ENCODE measurements at places on chromosomes 11 and 22.

- no peak for DNase-seq
Observed at GRCh38 chr11:61828379-61828628, 204 bp downstream of the FADS2 start.

GRCh38 chr22:46650078-46650810, 30.1 kb downstream of the GRAMD4 start:
- DNase-seq = no peak

GRCh38 chr11:16769386-16769785, 30.9 kb downstream of the C11orf58 start:
- no peak for DNase-seq

DNA sequence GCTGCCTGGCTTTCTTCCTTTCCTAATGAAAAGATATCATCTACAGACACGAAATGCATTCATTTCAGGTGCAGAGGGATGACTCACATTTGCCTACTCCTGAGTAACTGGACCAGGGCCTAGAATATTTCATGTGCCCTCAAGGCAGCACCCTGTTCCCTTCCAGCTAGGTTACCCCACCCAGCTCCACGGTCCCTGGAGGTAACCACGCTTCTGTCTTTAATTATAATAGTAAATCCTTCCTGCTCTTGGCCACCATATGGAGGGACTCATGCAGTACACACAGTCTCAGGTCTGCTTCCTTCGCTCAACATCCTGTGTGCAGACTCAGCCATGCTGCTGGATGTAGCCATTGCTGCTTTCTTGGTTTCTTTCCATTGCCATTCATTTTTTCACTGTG, 22.3 kb downstream of the DHCR7 start:
- no peak for DNase-seq

DNA sequence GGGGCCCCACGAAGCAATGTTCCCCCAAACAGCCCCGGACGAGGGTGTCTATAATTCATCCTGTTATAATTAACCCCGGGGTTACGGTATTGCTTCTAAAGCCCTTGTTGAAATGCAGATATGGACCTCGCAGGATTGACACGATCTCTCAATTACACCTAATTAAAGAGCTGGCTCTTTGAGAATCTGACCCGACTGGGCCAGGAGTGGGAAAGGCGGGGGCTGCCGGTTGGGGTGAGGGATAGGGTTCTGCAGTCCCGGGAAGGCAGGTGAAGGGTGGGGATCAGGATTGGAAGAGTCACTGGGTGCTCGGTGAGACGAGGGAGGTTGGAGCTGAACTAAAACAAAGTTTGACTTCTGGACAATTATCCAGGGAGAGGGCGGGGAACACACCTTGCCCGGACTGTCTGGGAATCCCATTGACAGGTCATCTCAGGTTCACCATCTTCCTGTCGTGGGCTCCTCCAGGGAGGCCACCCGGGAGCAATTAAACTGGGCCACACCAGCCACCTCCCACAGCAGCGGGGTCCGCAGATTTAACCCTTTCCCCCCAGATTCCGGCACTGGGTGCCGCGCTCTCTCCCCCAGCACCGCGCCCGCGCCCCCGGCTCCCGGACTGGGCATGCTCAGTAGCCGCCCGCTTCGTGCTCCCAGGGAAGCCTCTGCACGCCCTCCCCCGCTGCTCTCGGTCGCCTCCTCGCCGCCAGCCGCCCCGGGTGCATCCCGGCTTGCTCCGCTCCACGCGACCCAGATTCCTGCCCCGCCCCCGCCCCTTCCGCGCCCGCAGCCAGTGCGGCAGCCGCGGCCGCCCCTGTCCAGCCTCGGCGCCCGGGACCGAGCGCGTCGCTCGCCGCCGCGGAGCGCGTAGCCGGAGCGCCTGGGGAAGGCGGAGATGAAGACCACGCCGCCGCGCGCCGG, at the start of gene ELMOD1:
ELMOD1 (plus strand) TSS at position 688 of the 918 bp plus-strand sequence. CDS start 27,043 bp downstream, outside the sequence.
- DNase-seq = no peak

GRCh38 chr11:1129611-1130160, 28.1 kb upstream of the MUC5AC start:
- no peak for DNase-seq

- DNase-seq = peak; percentile 23
Observed at GRCh38 chr11:63839508-63840355, 822 bp downstream of the MARK2 start.

DNA sequence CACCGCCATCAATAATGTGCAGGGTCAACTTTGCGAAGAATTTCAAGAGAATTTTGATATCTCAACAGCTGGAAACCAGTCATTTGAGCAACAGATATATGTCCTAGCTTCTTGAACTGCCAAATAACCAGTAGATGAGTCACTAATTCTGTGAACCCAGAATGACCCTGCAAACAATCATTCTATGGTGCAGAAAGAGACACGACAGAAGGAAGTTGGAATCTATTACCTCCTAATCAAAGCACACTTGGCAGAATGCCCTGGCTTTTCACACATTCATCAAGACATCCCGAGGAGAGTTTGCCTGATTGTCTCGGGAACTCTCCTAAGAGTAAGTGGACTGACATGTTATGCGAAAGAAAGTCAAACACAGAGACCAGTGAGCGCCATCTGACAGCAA, 621.1 kb downstream of the OPCML start:
- DNase-seq = no peak

DNA sequence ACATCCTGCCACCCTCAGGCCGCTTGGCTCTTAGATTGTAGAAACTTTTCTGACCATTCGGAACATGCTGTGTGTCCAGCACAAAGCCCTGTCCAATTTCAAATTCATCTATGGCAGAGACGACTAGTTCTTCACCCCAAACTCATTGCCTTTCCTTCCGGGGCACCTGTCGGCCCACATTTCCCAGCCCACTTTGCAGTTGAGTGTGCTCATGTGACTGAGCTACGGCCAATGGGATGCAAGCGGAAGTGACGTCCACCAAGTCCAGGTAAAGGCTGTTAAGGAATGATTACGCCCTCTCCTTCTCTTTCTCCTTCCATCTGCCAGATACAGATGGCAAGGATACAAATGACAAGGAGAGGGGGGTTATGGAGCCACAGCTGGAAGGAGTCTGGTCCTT, 32.5 kb downstream of the SYT13 start:
- DNase-seq = no peak

GRCh38 chr11:66275396-66275795, 2.6 kb upstream of the CNIH2 start:
- DNase-seq = no peak

DNA sequence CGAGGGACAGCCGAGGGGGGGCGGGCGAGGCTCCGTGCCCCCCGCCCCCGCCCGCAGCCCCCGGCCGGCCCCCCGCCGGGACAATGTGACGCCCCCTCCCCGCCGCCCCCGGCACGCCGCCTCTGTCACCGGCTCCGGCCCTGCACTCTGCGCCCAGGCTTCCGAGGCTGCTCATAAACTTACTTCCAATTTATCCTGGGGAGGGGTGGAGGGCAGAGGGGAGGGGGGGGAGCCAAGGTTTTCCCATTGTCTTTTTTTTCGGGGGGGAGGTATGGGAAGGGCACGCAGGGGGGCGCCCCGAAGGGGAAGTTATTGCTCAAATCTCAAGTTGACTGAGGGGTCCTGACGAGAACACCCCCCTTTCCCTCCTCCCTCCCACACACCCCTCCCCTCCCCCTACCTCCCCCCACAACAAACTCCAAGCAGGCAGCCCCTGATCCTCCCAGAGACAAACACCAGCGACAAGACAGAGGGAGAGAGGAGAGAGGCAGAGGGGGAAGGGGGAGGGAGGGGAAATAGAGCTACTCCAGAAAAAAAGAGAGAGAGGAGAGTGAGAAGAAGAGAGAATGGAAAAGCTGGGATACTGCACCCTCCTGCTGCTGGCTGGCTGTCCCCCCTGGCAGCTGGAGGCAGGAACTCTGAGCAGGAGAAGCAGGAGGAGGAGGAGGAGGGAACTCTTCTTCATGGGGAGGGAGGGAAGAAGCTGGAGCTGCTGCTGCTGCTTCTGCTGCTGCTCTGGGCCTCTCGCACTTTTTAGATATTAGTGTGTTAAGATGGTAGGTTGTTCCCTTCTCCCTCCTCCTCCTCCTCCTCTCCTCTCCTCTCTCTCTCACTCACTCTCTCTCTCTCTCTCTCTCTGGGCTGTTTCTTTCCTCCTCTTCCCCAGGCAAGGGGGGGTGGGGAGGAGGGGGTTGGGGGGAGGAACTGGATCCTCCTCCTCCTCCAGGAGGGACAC, 631 bp downstream of the PHF21A start:
- DNase-seq = no peak

DNA sequence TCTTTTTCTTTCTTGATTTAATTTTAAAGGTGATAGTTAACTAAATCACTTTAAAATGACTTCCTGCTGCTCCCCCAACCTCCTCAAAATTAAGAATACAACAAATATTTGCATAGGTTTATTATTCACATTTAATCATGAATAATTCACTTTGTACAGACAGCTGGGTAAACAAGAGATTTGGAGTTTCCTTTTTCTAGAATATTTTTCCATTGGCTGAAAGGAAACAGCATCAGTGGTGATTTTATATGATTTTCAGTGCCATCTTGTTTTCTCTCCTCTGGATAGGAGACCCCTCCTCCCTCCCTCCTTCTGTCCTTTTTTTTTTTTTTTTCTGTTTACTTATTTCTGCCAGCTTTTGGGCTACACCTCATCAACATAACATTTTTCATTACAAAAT, 60.5 kb downstream of the LIF start:
- DNase-seq = no peak

- no peak for DNase-seq
Observed at GRCh38 chr11:12053606-12054361, 45.4 kb upstream of the DKK3 start.

DNA sequence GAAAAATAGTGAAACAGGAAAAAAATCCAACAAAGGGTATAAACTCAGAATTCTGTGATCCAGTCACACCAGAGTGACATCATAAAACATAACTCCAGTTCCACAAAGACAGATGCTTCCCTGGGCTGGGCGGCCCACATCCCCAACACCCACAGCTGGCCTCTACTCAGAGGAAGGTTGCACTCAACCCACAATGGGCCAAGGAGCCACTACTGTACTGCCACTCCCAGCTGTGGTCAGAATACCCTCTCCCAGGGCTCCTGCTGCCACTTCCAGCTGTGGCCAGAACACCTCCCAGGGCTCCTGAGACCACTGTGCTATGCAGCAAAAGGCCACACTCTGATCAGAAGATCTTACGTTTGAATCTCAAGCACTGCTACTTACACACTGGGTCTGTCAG, 18.3 kb downstream of the SMCO4 start:
- no peak for DNase-seq

DNA sequence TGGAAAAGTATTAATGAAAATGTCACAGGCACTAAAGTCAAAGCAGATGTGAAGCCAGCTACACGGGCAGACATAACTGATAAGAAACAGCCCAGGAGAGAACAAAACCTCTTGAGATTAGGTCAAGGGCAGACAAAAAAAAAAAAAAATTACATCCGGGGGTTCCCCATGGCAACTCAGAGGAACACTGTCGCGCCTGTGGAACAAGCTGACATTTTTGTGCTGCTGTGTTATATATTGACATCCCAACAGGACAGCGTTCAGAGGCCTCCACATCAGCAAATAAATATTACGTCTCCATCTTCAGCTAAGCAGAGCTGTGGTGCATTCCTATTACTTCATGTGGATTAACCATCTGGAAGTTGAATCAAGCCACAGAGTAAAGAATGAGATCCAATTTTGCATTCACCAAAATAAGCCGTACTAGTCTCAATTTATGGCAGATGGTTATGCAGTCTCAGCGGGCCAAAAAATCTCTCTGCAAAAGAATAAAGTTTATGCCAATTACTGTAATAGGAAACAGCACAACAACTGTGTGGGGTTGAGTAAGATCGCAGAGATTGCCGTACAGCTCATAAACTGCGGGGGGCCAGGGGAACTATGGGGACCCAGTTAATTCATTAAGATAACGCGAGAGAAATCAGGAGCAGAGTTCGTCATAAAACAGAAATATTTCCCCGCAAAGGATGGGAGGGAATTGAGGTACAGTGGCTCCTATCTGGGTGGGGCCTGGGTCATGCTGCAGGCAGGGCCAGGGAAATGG, 41.3 kb upstream of the MN1 start:
- no peak for DNase-seq

GRCh38 chr11:45384016-45384415, 97.9 kb upstream of the SYT13 start:
- DNase-seq = no peak

GRCh38 chr11:109229682-109230081, 192.3 kb upstream of the C11orf87 start:
- no peak for DNase-seq

DNA sequence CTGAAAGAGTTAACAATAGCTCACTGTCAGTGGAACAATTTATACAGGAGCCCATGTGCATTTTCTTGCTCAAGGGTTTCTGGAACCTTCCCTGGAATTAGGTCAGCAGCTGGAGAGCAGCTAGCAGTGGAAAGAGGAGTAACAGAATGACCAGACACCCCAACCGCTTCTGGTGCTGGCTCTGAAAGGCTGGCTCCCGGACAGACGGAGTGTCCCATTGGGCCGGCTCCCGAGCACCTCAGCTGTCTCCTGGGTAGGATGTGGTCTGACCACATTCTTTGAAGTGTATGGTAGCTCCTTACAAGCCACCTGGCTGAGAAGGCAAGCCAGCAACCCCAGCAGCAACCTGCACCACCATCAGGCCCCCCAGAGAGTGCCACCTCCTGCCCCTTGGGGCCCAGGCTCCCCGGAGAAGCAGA, 44.7 kb downstream of the ABTB2 start:
- no peak for DNase-seq

DNA sequence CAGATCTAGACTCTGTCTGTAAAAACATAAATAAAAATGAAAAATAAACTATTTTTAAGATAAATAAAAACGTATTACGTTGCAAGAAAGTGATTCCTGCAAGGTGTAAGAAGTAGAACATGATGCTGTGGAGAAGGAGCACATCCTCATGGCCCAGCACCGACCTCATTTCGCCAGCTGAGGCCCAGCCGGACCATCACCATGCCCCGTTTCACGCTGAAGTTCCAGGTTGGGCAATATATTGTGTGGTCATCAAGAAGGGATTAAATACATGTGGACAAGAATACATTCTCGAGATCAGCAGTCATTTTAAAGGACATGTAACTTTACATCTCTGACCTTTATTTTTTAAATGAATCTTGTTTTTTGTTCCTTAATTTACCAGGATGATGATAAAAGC, 20.7 kb upstream of the CTTN start:
- no peak for DNase-seq

DNA sequence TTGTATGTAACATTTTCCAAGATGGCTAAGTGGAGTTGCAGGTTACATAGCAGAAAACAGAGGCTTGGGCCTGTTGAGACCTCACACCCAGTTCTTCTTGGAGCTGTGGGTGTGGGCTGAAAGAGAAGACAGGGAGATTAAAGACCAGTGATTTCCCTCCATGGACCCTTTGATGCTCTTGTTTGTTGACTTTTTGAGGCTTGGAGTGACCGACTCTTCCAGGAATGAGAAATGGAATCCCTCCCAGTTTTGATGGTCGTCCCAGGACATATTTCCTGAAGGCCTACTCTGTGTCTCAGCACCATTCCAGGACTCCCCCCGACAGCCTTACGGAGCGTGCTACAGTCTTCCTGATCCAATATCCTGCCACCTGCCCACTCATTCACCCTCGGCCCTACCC, 96.9 kb downstream of the PTPRJ start:
- no peak for DNase-seq

Measured in NK-92 treated with Interleukin-12 subunit alpha and Interleukin-12 subunit beta, amount 100 ng/mL, for 24 hours (cell line).